ENCODE measurements at places on chromosomes 12 and 14.

DNA sequence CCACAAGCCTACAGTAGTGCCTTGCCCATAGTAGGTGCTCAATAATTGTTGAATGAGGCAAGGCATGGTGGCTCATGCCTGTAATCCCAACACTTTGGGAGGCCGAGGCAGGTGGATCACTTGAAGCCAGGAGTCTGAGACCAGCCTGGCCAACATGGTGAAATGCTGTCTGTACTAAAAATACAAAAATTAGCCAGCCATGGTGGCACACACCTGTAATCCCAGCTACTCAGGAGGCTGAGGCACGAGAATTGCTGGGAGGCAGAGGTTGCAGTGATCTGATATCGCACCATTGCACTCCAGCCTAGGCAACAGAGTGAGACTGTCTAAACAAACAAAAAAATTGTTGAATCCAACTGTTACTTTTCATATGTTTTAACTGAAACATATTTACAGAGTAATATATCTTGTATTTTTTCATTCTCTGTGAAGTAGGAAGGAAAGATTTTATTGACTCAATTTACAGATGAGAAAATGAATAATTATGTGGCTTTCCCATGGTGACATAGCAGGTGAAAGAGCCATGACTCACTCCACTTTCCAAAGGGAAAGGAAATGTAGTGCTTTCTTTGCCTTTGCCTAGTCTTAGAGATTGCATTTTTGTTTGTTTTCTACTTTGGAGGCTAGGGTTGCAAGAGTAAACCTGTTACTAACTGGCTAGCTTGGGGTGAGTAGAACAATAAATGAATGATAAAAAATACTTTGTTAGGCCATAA is 95.4 kb upstream of the SLC38A4 start:
- peak; percentile 56 for DNase-seq

- no peak for DNase-seq
Measured at GRCh38 chr12:89901906-89902642, 193.4 kb upstream of the ATP2B1 start.

DNA sequence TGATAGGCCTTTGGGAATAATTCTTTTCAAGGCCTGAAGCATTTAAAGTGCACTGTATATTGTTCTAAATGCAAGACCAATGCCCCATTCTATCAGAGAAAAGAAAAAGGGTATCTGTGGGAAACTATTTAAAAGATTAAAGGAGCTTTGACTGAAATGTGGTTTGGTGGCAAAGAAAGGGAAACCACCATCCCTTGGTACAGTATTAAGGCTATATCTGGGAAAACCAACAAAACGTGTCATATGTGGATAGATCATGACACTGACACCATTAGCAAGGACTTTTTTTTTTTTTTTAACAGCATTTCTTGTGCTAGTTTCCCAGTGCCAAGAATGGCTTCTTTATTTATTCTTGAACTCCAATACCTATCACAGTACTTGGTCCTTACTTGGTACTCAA is 890.7 kb downstream of the DIO2 start:
- DNase-seq: no peak

GRCh38 chr12:5715021-5715420 is 230.0 kb downstream of the ANO2 start:
- no peak for DNase-seq

DNA sequence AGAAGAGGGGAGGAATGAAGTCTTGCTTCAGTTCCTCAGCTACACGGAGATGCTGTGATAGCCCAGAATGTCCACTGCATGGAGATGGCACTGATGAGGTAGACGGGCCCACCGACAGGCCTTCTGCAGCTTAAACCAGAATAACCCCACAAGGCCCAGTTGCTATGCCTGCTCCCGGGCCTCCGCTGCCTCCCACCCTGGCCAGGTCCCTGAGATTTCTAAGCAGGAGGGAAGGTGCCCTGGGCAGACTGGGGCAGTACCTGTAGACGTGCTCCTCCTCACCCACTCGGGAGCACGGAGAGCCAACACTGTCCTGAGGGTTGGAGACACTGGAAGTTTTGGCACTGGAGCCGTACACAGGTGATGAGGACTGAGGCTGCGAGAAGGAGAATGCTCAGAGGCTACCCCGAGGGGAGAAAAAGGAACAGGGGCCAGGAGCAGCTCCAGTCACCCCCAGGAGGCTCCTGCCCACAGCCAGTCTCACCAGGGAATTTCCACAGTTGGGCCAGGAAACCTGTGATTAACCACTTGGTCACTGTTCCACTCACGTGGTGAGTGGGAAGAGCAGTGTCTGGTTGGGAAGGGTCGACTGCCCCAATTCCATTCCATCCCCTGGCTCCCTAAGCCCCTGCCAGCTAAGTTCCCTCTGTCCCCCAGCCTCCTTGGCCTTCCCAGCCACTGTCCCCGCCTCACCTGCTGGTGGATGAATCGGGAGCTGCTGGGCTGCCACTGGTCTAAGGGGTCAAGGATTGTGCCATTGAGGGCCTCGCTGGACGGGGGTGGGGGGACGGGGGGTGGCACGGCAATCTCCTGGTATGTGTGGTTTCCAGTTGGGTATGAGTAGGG is 22.8 kb upstream of the RPLP0 start:
- DNase-seq: no peak

GRCh38 chr12:75488553-75488952 is 8.0 kb downstream of the GLIPR1 start:
- no peak for DNase-seq

GRCh38 chr14:101772770-101773169 is 11.3 kb downstream of the PPP2R5C start:
- no peak for DNase-seq

DNA sequence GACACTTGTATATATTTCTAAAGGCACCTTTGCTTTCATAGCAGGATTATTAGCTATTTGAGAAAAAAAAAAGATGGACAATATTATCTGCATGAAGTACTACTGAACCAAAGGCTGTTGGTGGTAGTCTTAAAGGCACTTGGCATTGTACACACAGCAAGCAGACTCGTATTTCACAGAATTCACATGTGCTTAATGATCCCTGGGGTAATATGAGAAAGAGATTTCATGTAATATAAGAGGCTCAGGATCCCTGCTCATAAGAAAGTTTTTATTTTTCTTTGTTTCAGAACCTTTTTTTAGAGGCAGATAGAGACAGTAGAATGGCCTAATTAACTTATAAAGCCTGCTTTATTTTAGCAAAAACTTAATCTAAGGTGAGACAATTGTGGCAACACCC is 59.5 kb downstream of the SYNE2 start:
- no peak for DNase-seq

DNA sequence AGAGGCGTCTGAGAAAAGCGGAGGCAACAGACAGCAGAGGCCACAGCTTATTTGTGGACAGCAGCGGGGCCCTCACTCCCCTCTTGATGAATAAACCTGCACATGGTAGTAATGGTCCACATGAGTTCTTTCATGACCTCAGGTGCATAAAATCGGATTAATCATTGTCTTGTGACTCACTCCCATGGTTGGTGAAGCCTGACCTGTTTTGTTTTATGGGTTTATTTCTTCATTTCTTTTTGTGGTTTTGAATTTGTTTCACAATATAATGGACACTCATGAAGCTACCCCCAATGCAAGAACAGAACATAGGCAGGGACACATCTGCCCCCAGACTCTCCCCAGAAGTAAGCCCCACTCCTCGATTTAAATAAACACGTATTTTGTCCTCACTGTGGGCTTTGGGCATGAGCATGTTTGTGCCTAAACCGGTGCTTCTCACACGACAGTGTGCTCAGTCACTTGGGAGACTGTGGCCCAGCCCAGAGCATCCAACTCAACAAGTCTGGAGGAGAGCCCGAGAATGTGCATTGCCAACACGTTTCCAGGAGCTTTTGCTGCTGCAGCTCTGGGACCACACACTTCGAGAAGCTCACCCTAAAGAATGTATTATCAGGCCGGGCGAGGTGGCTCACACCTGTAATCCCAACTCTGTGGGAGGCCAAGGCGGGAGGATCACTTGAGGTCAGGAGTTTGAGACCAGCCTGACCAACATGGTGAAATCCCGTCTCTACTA is 116.1 kb downstream of the SCARB1 start:
- DNase-seq: peak; percentile 63

DNA sequence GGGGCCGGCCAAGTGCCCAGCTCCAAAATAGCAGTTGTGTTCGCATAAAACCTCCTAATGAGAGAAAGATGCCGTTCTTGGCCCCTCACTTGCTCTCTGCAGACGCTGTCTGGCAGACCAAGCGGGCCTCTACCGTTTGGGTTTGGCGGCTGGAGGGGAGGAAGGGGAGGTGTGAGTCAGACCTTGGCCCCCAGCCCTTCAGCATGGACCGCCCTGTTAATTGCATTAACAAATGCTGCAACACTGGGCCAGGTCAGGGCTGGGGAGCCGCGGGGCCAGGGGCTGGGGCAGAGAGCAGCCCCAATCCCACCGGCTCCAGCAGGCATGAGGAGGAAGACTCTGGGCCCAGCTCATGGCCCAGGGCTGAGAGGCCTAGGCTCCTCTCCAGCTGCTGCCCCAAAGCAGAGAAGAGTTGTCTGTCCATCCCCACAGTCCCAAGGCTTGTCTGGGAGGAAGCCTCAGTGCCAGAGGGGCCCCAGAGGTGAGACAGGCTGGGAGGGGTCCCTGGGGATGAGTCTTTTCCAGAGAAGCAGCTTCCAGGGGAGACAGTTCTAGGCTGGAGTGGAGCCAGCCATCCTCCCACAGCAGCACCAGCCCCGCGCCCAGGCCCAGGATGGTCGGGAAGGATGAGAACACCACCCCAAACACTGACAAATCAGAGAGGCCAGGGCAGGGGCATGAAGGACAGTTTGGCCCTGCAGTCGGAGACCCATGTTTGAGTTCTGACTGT is 16.9 kb downstream of the LTBP2 start:
- peak; percentile 73 for DNase-seq

GRCh38 chr12:114152890-114153289 is 186.8 kb upstream of the RBM19 start:
- DNase-seq: no peak

DNA sequence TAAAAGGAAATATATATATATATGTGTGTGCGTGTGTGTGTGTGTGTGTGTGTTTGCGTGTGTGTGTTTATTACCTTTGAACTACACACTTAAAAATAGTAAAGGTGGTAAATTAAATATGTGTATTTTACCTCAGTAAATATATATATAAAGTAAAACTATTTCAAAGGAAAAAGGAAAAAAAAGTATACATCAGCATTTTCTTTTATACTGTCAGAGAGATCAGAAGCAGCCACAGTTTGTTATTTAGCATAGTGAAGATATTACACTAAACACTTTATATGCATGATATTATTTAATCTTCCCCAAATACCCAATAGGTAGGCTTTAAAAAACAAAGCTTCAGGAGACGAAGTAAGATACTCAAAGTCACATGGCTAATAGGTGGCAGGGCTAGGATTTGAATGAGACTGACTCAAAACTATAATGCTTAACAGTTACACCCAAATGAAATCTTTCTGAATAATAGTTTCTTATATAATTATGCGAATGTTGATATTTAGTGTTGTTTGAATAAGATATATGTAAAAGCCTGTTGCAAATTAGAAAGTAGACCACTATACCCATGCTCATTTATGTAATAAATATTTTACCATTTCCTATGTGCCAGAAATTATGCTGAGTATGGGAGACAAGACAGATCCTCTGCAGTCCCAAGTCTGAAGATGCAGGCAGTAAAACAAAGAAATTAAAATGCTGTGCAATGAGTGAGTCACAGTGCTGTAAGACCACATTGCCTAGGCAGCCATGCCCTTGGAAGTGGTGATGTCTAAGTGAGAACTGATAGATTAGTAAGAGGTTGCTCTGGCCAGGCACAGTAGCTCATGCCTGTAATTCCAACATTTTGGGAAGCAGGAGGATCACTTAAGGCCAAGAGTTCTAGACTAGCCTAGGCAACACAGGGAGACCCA is 66.1 kb downstream of the PDZRN4 start:
- no peak for DNase-seq

DNA sequence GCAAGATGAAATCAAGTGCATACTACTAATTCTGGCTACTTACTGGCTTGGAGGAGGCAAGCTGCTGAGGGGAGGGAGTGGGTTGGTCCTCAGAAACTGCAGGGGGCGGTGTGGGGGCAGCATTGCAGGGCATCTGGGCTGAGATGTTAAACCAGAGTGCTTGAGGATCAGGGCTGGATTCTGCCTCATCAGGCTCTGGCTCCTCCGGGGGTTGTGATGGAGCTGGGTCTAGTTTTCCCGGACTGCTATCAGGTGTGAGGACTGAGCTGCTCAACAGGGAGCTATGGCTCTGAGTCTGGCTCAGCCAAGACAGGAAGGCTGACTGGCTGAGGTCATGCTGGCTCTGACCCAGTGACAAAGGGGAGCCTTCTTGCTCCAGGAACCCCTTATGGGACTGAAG is 28.6 kb downstream of the BAZ2A start:
- DNase-seq: peak; percentile 50

- DNase-seq: no peak
Measured at GRCh38 chr14:62307844-62308243, 545.6 kb downstream of the SNAPC1 start.

- DNase-seq: no peak
Measured at GRCh38 chr12:56061982-56062381, 18.0 kb upstream of the ERBB3 start.

GRCh38 chr14:61219256-61219655 is 61.9 kb downstream of the TMEM30B start:
- no peak for DNase-seq

DNA sequence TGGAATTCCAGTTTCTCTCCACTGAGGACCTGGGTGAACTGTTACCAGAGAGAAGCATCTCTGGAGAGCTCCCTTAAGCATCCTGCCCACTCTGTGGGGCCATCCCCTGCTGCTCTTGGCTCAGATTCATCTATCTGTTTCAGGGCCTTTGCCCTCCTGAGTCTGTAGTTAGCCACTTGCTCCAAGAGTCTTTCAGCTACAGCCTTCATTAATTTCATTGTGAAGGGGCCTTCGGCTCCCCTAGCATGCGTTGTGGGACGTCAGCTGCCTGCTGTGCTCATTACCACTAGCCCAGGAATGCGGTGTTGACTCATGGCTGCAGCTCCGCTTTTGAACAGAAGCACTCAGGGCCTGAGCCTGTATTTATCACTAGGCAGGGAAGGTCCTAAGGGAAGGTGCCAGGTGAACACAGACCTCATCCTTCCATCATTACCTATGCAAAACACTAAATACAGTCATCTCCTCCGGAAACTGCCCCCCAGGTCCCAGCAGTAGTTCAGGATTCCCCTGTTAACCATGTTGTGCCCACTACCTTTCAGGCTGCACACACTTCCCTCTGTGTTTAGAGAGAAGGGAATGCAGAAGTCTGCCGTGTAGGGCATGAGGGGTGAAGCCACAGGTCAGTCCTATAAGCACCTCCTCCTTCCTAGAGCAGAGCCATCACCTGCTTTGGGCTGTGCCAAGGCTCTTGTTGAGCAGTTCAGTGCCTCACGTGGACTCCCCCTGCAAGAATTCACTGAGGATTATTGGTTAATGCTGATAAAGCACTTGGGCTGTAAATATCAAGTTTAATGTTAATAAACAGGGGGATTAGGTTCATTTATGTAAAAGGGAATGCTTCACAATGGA is 191.4 kb downstream of the CACNA1C start:
- no peak for DNase-seq

- DNase-seq: no peak
Measured at GRCh38 chr12:127038761-127039160, 1228.2 kb upstream of the TMEM132C start.

DNA sequence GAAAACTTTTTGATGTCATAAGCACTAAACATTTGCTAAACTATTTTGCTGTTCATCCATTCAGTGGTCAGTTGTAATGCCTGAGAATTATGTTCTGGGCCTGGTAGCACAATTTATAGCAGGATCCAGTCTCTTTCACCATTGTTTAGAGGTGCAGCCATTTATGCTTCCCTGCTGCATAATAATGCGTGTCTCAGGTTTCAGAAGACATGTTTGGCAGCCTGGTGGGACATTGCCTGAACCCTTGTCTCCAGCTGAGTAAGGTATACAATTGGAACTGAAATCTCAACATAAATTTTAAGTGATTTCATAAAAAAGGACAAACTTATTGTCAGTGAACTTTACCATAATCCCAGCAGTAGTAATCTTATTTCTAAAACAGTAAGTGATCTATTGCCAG is 94.8 kb downstream of the POLR3B start:
- no peak for DNase-seq

Measured in lung microvascular endothelial cell (primary cell).